ENCODE measurements at places on chromosomes 4 and X. TPM values are rescaled to one million over a fixed set of nuclear protein-coding genes. Genes with fewer than 3 reads are reported as not detected.

Gene NSD2
- total RNA-seq, result 105 TPM

Gene PDLIM3
- 18.2 TPM for total RNA-seq

Gene ZDHHC15
- 13.6 TPM for total RNA-seq

Gene DTHD1
- 0.94 TPM for total RNA-seq

Gene H2BW2
- not detected for total RNA-seq
